Mammary epithelial cell (primary cell): ENCODE measurements at places on chromosomes 6 and 20. TPM values are rescaled to one million over a fixed set of nuclear protein-coding genes. Genes with fewer than 3 reads are reported as not detected.
A peak's percentile ranks its signal among the peaks of the same experiment; 100 is the strongest.

- no peak for DNase-seq
Observed at GRCh38 chr6:24757611-24758010, 17.1 kb upstream of the GMNN start.

GRCh38 chr20:63070771-63071540 lies 64.2 kb upstream of the BHLHE23 start:
- DNase-seq, result no peak

- no peak for DNase-seq
Observed at GRCh38 chr20:64164123-64164836, at the start of gene MYT1. TSS of gene MYT1 (plus strand) at chr20:64164452. CDS start at chr20:64198862, 34,410 bp downstream.

- no peak for DNase-seq
Observed at GRCh38 chr6:111862741-111863140, 10.5 kb downstream of the FYN start.

Gene ATAT1
- total RNA-seq, result 6.9 and 7.8 TPM in 2 replicates

DNA sequence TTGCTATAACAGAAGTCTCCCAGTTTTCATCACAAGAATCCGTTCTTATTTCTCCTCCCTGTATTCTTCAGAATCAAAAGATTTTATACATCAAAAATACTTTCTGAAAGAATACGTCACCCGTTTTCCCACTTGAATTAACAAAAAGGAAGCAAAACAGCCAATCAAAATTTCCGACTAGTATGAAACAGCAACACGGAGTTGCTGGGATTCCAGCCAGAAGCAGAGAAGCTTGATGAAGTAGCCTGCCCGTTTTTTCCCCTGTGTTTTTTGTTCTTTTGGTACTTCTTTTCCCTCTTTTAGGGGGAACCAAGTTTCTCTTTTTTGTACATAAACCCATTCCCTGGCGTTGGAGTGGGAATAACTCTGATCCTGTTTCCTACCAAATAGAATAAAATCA lies 14.6 kb downstream of the TXLNB start:
- DNase-seq, result no peak

GRCh38 chr6:157763904-157764177 lies 59.2 kb upstream of the SNX9 start:
- DNase-seq, result no peak

DNA sequence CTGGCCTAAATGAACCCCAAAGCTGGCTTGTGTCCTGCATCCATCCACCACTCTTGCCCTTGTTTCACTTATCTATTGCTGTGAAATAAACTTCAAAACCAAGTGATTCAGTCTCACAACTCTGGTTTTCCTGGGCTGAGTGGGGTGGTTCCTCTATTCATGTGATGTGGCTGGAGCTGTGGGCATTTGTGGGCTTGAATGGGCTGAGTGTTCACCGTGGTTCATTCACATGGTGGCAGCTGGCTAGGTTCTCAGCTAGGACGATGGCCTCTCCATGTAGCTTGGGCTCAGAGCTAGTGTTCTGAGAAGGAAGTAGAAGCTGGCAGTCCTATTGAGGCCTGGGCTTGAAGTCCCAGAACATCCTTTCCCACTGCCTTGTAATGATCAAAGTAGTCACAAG lies 30.4 kb downstream of the FKBP1A start:
- DNase-seq, result no peak

GRCh38 chr6:82741325-82741995 lies 324.2 kb downstream of the UBE3D start:
- DNase-seq, result peak; percentile 3

Gene RAB44
- 0.17 TPM for total RNA-seq

- DNase-seq, result peak; percentile 83
Observed at GRCh38 chr6:101722991-101723579, 329.6 kb downstream of the GRIK2 start.

GRCh38 chr20:42701948-42702347 lies 487.8 kb downstream of the PTPRT start:
- DNase-seq, result no peak

GRCh38 chr20:934186-934840 lies 18.2 kb upstream of the ANGPT4 start:
- no peak for DNase-seq

- no peak for DNase-seq
Observed at GRCh38 chr6:157966589-157966977, 15.1 kb upstream of the SYNJ2 start.

DNA sequence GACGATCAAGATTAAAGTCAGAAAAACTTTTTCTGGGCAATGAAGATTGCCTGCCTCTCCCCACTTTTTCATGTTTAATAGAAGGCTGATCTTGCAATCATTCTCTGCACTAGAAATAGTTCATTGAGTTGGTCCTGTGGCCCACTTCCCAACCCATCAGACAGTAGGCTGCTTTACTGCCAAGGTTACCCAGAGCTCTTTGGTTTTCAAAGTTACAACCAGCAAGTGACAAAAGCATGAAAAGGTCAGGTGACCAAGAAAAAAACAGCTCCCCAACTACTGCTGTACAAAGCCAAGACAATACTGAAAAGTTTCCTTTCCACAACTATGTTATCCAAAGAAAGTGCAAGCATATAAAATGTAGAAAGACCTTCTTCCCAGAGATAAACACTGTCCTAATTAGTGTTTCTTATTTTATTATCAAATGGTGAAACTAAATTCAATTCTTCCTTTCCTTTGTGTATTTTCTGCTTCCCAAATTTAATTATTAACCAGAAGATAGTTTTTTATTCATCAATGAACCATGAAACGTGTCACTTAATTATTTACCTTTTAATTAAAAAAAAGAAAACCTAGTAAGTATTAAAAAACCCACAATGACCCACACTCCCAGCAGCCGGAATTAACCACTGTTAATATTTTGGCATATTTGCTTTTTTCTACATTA lies 16.6 kb downstream of the DNAAF9 start:
- DNase-seq, result no peak

DNA sequence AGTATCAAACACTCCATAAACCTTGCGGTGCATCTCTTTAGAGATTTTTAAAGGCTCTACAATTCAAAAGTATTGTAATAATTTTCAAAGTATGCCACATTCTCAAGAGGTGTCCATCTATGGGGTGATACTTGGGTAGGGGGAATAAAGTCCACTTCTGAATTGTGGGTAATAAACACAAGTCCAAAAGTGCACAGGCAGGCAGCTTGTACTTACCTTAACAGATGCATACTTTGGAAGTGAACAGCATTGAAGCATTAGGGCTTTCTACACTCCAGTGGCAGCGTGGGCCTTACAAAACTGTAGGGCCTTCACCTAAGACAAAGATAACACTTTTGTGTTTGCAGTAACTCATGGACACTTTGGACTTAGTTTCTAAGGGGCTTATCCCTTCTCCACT lies 58.6 kb downstream of the AIG1 start:
- DNase-seq, result no peak

- no peak for DNase-seq
Observed at GRCh38 chr20:25081065-25081729, 744 bp downstream of the VSX1 start.

- DNase-seq, result no peak
Observed at GRCh38 chr6:160742090-160742489, 40.0 kb downstream of the PLG start.

DNA sequence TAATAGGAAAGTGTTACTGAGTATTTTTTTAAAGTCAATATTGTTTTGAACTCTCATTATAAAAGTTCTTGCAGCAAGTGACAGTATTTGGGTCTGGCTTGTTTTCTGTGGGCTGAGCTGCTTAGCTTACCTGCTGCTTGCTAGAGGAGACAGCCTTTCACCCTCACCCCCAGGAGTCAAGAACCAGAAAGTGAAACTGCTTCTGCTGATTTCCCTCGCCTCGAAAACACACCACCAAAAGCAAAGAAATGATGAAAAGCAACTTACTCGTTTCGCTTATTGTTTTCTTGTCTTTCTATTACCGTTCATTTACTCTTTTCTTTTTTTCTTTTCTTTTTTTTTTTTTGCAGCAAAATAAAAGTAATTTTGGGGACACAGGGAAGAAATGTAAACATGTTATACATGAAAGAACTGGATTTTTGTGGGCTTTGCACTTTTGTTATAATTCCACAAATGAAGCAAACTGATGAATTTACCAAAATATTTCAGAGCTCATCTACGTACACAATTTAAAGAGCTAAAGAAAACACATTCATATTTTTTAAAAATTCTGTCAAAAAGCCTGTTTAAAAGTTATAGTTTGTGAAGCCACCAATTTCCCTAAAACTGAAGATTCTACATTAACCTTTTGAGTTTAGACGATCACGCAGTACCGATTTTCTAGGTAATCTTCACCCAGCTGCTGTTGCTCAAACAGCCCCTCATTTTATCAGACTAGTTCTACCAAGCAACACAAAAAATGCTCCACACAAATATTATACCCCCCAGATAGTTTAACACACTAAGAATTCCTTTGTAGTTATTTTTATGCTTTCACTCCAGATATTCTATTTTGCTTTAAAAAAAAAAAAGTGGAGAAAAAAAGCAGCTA lies 1.7 kb downstream of the SCML4 start:
- no peak for DNase-seq

- DNase-seq, result peak; percentile 75
Observed at GRCh38 chr20:56359212-56360132, 698 bp downstream of the FAM210B start.

DNA sequence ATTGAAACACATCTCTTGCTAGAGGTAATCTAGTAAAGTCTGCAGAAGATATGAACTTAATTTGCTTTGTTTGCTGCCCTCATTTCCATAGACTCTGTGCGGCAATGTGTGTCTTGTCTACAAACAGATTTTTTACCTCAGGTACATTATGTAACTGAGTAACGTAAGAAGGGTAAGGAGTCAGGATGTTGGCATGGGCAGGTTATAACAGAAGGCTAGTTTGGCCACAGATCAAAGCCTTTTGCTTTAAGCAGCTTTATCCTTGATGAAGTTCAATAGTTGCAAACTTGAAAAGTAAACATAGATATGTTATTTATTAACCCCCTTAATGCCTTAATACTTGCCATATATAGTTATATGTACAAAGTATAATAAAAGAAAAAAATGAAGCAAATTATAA lies 391.6 kb upstream of the FKBP1C start:
- no peak for DNase-seq

- no peak for DNase-seq
Observed at GRCh38 chr6:170485159-170485558, 67.9 kb downstream of the PSMB1 start.

Gene CCDC170
- total RNA-seq, result 0.24 TPM in 1 of 2 replicates, not detected in the other

DNA sequence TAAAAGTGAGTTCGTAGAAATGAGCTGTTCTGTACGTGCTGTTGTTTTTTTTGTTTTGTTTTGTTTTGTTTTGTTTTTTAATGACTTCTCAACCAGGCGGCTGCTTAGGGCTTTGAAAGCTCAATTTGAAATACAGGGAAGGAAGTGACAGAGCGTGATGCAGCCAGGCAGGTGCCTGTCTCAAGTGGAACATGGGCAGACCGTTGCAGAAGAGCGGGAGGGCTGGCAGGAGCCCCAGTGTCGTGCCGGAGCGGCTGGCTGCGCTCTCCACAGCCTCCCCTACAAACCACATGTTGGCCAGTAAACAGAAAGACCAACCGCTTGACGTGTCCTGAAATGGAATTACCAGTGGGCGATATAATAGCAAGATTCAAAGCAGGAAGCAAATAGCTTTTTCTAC lies 164.9 kb upstream of the RREB1 start:
- DNase-seq, result no peak

Gene CYP39A1
- 1.8 and 2.4 TPM in 2 replicates for total RNA-seq

DNA sequence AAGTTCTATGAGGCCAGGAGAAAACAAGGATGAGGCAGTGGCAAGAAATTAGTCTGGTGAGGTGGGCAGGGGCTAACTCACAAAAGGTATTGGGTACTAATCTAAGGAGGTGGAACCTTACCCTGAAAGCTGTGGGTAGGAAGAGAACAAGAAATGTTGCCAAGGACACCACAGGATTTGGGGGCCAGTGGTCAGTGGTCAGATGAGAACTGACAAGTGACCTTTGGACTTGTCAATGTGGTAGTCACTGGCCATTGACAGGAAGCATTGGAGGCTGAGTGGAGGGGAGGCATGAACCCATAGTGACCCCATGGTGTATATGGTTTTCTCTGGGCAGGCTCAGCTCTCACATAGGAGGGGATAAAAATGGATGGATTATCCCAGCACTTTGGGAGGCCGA lies 25.3 kb upstream of the SMIM29 start:
- DNase-seq, result no peak

DNA sequence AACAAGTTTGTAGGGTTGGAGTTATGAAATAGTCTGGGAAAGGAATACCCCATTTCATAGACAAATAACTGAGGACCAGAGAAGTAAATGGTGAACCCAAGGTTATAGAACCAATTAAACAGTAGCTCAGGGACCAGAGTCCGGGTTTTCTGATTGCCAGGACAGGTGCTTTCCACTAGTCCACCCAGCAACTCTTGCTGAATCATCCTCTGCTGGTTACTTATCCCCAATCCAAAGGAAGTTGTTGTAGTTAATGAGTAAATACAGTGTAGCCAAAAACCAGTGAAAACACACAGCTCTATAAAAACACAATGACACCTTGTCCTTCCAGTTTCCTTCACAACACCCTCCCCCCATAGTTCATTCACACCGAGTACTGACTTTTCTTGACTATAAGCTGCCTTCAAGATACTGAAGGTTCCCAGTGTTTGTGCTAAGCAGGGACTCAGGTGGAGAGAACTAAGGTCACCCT lies 766 bp upstream of the TINAG start:
- DNase-seq, result peak; percentile 45

DNA sequence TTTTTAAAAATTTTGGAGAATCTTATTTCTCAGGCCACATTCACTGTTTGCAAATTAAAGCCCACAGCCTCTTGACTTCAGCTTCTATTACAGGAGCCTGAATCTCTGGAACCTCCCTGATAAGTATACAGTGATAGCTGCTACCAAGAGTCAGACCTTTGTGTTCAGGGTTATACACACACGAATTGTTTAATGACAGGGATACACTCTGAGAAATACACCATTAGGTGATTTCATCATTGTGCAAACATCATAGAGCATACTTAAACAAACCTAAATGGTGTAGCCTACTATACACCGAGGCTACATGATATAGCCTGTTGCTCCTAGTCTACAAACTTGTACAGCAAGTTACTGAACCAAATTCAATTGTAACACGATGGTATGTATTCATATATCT lies 473.9 kb downstream of the PKHD1 start:
- DNase-seq, result no peak

- DNase-seq, result no peak
Observed at GRCh38 chr20:14723614-14724013, 386.2 kb upstream of the FLRT3 start.

- no peak for DNase-seq
Observed at GRCh38 chr20:25061103-25061799, 3.3 kb upstream of the ACSS1 start.

DNA sequence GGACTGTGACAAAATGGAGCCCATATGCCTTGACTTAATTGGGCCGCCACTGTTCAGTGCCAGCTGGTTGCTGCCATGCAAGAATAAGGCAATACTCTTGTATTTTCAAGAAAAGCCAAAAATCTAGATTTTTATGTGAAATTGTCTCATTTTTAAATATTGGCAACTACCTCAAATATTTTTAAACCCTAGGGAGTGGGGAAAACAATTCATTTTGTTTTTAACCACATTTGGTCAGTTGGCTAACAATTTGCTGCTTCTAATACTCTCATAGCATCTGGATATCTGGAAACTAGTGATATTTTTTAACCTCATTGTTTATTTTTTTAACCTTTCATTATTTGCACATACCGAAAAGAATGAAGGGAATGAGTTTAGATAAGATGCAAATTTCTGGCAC lies 91.0 kb downstream of the EYA2 start:
- no peak for DNase-seq
